ENCODE measurements at places on chromosomes 5 and 9.

- DNase-seq = no peak
Observed at GRCh38 chr9:17090041-17090440, 44.8 kb upstream of the CNTLN start.

DNA sequence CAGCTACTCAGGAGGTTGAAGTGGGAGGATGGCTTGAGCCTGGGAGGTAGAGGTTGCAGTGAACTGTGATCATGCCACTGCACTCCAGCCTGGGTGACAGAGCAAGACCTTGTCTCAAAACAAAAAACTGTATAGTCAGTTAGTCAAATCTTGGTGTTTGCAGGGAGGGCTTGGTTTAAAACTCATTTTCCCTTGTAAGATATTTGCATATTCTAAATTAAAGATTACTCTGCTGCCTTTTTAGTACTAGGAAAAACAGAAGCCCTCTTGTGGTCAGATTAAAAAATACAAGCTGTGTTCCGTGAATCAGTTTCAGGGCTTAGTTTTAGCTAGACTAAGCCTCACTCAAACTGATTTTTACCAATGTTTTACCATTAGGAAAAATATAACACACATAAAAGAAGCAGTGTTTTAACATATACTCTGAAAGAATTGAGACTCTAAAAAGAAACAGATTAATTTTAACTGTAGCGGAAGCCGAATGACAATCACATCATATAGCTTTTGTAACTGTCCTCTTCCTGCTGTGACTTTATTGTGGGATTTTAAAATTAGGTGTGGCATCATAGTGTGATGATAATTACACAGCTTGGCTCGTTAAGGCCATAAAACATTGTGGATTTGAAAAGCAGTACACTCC, 84.9 kb upstream of the BASP1 start:
- DNase-seq = peak; percentile 61

DNA sequence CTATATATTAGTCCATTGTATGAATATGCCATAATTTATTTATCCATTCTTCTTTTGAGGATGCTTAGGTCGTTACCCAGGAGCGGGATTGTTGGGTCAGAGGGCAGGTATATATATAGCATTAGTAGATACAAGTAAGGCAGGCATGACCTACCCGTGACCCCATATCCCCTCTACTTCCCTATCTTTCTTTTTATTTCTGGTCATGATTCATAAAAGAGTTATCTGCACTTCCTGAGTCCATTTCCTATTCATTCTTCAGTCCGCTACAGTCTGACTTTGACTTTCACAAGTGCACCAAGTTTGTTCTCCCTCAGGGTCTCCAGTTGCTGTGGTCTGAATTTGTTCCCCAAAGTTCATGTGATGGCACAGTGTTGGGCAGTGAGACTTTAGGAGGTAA, 6.9 kb downstream of the RHOBTB3 start:
- DNase-seq = peak; percentile 62

DNA sequence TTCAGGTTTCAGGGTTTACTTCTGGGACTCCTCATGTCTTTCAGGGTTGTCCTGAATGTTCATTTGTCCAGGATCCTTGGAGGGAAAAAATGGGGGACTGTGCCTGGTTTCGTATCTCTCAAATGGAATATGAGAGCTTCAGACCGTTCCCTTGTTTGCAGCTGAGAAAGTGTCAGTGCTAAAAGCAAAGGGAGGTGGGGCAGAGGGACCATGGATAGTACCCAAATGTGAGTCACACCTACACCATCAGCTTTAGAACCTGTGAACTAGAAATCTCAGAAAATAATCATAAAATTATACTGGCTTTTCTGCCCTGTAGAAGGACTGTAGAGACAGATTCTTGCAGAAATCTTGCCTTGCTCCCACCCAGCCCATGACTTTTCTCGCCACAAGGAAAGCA, 84.3 kb upstream of the TAF11L2 start:
- DNase-seq = no peak

DNA sequence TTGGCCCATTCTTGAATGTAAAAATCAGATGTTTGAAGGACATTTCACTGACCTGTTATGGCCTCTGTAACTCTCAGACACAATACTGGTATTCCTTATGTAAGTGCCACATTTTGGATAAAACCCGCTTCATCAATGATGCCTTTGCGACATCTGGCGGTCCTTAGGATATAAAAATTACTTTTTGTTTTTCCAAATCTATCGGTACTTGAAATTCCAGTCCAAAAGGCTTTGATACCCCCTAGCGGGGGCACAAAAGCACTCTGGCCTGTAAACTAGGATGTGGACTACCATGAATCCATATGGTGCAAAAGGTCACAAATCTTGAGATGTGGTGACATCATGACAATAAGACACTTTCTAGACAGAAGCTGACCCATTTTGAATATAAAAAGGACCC, 291.8 kb downstream of the KIAA0825 start:
- no peak for DNase-seq

DNA sequence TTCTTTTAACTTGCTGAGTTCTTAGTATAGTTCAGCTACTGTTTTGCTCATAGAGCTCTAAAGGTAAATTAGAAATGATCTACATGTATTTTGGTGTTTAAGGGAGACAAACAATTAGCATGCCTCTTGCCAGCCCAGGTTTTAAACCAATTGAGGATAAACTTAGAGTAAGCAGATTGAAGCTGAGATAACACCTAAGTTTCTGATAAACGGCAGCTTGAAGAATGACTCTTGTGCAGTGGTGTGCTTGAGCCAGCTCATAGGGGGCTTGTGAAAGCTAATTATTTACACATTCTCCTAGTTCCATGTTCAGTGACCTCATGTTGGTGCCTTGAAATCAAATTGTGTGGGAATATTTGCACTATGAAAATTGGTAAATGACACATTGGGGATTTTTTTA, 193.0 kb downstream of the PRR16 start:
- DNase-seq = no peak

DNA sequence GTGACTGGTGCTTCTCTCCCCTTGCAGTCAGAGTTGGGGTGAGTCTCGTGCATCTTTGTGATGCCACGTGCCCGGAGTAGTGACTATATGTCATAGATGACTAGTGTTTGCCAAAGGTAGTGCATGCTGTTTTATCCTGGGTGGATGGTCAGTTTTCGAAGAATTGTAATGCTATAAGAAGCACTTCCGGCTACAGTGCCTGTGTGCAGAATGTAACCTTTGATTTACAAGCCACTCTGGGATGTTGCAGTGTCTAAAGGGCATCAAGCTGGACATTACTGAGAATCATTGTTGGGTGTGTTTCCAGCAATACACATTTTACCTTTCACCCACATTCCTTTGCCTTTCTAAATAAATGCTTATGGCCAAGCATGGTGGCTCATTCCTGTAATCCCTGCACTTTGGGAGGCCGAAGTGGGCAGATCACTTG, 16.7 kb downstream of the MVB12B start:
- no peak for DNase-seq

DNA sequence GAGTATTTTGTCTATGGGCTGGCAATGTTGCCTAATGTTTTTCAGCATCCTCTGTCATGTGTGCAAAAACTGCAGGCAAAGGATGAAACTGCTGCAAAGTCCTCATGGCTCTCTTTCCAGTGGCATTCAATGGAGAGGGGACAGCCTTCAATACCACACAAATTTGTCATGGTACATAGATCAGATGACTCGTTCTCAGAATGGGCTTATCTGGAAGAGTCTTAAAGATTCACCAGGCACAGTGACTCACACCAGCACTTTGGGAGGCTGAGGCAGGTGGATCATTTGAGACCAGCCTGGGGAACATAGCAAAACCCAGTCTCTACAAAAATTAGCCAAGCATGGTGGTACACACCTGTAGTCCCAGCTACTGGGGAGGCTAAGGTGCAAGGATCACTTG, 5.3 kb downstream of the CDKN2AIPNL start:
- no peak for DNase-seq

GRCh38 chr9:3793971-3794383, 268.2 kb upstream of the RFX3 start:
- no peak for DNase-seq

- no peak for DNase-seq
Observed at GRCh38 chr5:98904780-98905179, 24.0 kb downstream of the CHD1 start.

- DNase-seq = no peak
Observed at GRCh38 chr5:11110128-11110527, 349.1 kb upstream of the DAP start.

GRCh38 chr9:85900504-85901201, 40.3 kb upstream of the NAA35 start:
- DNase-seq = peak; percentile 47

- DNase-seq = no peak
Observed at GRCh38 chr9:17905781-17906175, 326.9 kb downstream of the SH3GL2 start.

- no peak for DNase-seq
Observed at GRCh38 chr5:1349246-1349645, 4.3 kb upstream of the CLPTM1L start.

- DNase-seq = no peak
Observed at GRCh38 chr5:53151713-53152458, 42.3 kb upstream of the MOCS2 start.

DNA sequence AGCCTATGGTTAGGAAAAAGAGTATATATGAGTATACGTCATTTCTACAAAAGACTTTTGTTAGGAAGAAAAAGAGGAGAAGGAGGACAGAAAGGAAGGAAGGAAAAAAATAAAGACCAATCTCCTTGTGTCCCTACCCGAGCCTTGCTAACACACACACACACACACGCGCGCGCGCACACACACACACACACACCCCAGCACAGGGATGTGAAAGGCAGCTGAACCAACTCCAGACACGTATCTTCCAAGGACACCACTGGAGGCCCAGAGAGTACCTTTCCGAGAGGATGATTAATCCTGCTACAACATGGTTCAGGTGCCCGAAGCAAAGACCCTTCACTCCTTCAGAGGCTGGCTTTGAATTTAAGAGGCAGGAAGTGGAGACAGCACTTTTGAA, 56.9 kb upstream of the GALNT10 start:
- DNase-seq = no peak

GRCh38 chr5:14759744-14760547, 95.4 kb downstream of the OTULIN start:
- no peak for DNase-seq

DNA sequence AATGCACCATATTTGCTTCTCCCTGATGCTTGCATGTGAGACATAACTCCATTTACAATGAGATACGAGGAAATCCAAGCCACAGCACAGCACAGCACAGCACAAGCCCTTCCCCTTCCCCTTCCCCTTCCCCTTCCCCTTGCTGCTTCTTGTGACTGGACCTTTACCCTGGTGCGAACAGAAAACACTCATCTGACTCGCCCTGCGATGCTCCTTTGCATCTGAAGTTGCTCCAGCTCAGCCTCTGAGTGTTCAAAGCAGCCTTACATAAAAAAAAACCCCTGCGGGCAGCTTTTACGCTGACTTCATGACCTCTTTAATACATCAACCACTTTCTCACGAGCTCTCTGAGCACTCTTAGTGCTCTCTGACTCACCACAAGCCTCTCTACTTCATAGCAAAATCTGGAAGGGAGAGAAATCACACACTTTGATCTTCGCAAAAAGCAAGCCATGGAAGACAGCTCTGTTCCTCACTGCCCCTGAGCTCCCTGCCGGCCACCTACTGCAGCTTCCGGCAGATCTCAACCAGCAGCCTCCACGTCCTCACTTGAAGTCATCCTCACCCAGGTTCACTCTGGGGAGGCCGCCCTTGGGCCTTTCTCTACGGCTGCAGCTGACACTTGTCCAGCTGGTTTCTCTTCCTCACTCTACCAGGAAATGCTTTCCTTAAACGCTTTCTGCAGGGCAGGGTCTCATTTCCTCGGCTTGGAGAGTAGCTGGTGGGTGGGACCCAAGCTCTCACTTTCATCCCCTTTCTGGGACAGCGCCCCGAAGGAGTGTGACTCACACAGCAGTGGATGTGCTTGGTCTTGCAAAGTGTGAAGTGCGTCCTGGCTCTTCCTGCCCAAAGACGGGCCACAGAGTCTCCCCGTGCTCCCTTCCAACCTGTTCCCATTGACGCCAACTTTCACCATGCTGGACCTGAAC, 5.3 kb downstream of the SLC34A1 start:
- peak; percentile 76 for DNase-seq

Data from suppressor macrophage (primary cell).